ENCODE measurements at places on chromosomes 3 and 15.
A peak's percentile ranks its signal among the peaks of the same experiment; 100 is the strongest.

- DNase-seq: no peak
Measured at GRCh38 chr15:86538141-86538540, 458.5 kb downstream of the AGBL1 start.

DNA sequence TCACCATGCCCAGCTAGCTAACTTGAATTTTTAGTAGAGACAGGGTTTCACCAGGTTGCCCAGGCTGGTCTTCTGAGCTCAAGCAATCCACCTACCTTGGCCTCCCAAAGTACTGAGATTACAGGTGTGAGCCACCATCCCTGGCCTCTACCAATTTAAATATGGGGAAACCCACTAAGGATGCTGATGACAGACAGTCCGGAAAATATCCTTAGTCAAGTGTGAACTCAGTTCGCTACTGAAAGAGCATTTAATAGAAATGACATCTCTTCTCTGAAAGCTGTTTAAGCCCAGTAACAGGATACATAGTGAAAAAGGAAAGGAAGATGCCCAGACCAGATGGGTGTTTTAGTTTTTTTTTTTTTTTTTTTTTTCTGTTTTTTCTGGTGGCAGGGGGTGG lies 7.7 kb upstream of the GRAMD2A start:
- no peak for DNase-seq

DNA sequence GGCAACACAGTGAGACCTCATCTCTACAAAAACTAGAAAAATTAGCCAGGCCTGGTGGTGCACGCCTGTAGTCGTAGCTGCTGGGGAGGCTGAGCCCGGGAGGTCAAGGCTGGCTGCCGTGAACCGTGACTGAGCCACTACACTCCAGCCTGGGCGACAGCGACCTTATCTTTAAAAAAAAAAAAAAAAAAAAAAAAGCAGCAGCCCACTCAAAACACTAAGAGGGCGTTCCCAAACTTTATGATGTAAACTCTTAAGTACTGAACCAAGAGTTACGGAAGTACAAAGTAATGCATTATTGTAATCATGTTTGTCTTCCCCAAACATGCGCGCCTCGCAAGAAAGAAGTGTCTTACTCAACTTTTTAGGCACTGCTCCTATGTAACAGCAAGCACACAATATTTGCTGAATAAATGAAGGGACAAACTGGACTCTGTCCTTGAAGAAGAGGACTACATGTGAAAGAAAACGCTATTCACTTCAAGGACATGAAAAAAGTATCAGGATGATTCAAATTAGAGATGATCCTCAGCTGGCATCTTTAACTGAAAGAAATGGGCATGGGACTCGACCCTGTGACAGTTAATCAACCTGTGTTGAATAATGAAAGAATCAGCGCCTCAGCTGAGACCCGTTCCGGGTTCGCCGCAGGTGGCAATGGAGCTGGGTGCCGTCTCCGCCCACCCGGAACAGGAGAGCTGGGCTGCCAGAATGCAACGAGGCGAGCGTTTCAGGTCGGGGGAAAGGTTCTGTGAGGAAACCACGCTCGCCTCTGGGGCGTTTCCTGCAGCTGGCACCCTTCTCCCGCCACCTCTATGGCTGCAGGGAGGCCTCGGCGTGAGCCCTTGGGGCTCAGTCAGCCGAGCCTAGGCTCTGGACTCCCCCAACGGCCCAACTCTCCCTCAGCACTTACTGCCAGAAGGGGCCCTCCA lies 718 bp downstream of the SPG11 start:
- peak; percentile 9 for DNase-seq

- no peak for DNase-seq
Measured at GRCh38 chr15:47513471-47513870, 203.8 kb upstream of the SEMA6D start.

DNA sequence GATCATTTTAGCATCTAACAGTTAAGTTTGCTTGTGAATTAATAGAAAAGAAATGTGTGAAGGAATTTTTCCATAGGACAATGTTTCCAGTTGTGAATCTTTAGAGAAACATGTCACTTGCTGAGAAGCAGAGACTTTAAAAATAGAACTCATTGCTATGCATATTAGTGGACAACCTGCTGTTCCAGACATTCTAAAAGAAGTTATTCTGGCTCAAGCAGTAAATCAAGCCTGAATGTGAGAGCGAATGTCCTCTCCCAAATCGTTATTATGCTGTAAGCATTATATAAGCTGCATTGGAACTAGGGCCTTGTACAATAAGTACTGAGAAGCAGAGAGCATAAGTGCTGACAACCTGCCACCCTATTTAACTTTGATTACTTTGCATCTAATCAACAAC lies 990.9 kb downstream of the PLOD2 start:
- DNase-seq: no peak

- no peak for DNase-seq
Measured at GRCh38 chr15:82731527-82731926, 21.9 kb upstream of the AP3B2 start.

DNA sequence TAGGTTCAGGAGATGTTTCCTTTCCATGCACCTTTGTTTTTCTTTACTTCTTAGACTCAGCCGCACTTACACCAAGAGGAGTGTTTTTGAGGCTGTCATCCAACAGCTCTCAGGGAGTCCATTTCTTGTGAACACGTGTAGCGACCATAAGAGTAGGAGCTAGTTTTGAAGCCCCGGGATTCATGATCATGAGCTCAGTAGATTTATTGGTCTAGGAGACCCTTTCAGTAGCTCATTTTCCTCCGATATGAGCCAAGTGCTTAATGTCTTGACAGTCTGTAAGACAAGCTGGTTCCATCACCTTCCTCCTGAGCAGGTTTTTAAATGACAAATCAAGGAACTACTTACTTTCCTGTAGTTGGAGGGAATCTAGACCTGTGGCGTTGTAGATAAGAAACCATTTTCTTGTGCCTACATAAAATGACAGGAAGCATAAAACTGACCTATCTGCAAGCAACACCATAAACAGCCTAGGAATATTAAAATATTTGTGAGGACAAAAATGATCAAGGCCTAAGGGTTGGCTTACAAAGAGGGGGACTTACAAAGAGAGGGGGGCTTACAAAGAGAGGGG lies 172.6 kb upstream of the BHLHE40 start:
- no peak for DNase-seq

DNA sequence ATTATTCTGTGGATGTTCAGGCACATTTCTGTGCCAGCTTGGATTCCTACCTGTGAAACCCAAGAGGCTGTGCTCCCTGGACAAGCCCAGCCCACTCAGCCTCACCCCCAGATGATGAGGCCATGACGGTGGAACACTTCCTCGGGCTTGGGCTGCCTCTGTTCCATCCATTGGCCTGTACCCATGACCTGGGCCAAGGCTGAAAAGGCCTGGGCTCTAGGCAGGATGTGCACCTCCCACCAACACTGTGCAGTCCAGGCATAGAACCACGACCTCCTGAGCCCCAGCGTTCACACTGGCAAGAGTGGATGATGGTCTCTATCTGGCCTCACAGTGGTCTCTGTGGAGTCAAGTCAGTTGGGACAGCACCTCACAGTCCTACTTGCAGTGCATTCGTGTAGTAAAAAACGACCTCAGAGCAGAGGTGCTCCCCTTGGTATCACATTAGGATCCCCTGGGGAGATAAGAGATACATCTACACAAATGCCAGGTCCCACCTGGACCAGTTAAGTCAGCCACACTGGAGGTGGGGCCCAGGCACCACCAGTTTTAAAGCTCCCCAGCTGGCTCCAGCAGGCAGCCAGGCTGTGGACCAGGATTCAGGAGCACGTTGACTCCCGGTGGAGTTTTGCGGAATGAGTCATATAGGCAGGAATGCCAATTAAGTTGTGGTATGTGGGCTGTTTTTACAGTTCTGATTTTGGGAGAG lies 39.0 kb upstream of the IGF1R start:
- DNase-seq: no peak

DNA sequence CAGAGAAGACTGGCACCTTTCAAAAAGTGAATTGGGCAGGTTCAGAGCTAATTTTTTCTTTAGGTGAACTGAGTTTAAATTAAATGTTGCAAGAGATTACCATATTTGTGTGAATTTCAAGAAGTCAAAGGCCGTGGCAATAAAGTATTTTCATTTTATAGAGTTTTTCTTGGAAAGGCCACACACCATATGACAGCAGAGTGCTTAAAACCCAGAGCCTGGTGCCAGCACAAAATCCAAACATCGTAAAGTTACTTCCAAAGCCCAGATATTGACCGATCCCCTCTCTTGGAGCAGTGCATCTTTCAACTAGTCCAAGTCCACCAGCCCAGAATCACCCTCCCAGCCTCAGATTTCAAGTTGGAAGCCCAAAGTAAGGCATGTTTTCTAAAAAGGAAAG lies 164.5 kb downstream of the VGLL4 start:
- no peak for DNase-seq

DNA sequence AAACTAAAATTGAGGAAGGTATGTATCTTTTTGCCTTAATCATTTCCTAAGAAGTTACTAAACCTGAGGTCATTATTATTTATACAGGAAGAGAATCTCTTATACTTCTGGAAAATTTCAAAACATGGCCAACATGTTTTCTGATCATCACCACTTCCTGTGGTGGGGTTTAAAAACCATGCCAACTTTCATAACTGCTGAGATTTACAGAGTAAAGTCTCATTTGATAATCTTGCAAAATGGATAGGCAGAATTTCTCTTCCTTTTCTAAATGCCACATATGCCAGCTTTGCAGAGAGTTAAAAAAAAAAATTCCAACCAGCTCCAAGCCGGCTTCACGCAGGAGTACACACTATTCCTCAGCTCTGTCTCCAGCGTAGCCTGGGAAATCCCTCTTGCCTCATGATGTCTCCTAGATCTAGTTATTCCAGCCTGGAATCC lies 124.3 kb upstream of the SPRED1 start:
- no peak for DNase-seq

GRCh38 chr15:50257924-50258323 lies 7.6 kb downstream of the HDC start:
- DNase-seq: no peak

GRCh38 chr3:143277531-143277930 lies 158.0 kb downstream of the CHST2 start:
- DNase-seq: no peak

- no peak for DNase-seq
Measured at GRCh38 chr15:41633609-41634008, 26.6 kb upstream of the MGA start.

DNA sequence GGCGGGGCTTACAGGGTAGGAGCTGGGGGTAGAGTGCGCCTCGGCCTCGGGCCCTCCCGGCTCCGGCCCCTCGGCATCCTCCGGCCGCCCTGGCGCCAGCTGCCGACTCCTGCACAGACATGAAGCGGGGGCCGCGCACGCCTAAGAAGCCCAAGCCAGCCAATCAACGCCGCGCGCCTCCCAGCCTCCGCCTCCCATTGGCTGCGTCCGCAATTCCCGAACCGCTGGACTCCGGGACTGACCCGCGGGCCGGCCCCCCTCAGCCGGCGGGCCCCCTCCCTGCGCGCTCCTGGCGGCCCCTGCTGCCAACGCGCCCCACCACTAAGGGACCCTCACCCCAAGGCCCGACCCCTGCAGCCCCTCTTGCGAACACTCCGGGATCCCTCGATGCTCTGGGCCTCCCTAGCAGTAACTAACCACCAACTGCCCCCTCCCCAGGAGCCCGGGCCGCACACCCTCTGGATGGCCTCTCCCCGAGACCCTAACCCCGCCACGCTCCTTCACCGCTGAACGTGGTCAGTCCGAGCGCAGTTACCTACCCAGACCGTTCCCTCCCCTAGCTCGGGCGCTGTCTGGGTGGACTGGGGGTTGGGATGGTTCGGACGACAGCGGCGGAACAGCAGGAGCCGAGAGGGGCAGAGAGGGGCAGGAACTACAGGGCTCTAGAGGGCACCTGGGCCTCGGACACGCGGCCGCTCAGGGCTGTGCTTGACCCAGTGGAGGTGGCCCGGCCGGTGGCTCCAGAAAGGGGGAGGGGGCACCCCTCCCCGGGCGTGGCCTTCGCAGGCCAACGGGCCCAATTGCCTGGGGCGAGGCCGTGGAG lies 5.0 kb downstream of the GATA2 start:
- DNase-seq: no peak

DNA sequence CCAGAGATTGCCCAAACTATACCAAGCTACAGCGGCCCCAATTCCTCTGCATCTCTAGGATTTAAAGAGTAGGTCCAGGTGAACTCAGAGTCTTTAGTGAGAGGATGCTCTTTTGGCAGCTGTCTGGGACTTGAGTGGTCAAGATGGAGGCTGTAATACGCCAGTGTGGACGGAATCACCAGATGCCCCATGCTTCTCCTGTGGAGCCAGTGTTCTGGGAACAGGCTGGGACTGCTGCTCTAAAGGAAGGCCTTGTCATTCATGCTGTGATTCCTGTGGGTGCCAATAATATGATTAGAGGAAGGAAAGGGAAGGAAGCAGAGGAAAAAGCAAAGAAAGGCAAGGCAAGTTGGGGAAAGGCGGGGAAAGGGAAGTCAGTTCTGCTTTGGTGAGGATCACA lies 17.4 kb upstream of the NOX5 start:
- DNase-seq: no peak

DNA sequence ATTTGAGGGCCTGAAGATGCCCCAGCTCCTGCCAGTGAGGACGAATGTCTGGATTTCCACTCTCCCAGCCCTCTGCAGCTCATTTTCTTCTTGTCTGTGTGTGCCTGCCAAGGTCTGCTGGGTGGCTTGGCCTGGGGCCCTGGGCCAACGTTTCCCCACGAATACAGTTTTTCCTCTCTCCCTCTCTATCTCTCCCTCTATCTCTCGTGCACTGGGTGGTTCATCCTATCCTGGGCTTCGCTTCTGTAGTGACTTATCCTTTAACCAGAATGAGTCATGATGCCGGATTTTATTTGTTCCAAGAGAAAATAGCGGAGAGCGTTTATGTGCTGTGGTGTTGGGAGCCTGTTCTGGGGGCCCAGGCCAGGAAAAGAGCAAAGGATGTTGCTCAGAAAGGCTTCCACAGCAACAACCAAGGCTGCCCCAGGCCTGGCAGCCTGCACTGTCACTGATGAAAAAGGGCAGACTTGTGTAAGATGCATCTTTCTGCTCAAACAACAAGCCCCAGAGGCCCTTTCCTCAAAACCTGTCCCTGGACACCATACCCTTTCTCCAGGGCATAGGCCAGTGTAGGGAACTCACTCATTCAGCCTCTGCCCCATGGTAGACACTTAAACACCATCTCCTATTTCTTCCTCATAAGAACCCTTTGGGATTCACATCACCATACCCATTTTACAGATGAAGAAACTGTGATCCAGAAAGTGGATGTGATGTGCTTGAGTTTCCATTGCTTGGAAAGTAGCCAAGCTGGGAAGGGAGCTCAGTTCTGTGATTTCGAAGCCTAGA lies 47.3 kb downstream of the ITGA11 start:
- no peak for DNase-seq

- DNase-seq: no peak
Measured at GRCh38 chr3:18190646-18191045, 234.5 kb downstream of the SATB1 start.

GRCh38 chr3:184314363-184314699 lies at the start of gene EIF4G1:
Gene EIF4G1 (plus strand): TSS chr3:184314606. CDS start chr3:184315797, 1,191 bp downstream.
- peak; percentile 83 for DNase-seq

Measured in NCI-H1417 treated with DMSO at 0.1 percent for 48 hours (cell line).